Nucleus accumbens (tissue), 56 donors: ENCODE measurements at places on chromosomes 2 and 18.

- no peak for DNase-seq
These were observed 36.5 kb upstream of the STAT4 start for GRCh38 chr2:191187105-191187829.

GRCh38 chr2:106115250-106115649 is 78.9 kb downstream of the UXS1 start:
- DNase-seq: no peak

- no peak for DNase-seq
These were observed 5.1 kb downstream of the NFATC1 start for GRCh38 chr18:79400591-79401381.

DNA sequence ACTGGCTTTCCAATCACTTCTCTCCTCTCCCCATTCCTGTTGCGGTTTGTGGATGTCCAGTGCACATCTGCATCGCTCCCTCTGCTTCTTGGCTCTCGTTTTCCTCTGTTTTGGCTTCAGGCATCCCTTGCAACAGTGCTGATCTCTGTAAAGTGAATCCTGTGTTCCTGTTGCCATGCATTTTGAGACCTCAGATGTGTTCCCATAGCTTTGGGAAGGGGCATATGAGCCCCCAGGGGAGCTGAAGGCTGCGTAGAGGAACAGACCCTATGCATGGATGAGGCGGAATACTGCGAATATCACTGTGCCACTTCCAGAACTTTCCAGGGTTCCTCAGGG is 168.4 kb upstream of the HAAO start:
- no peak for DNase-seq

DNA sequence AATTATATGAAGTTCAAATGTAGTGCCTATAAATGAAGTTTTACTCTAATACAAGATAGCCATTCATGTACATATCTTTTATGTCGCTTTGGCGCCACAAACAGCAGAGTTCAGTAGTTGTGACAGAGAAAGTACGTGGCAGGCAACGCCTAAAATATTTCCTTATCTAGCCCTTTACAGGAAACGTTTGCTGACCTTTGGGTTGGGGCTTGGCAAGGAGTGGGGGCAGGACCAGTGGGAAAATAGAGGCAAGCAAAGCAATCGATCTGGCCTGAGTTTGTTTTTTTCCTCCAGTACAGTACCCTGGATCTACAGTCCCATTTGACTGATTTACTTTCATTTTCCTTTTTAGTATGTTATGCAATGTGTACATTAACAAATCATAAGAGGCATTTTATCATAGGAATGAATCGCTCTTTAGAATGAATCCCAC is 13.1 kb downstream of the CCDC68 start:
- DNase-seq: no peak

DNA sequence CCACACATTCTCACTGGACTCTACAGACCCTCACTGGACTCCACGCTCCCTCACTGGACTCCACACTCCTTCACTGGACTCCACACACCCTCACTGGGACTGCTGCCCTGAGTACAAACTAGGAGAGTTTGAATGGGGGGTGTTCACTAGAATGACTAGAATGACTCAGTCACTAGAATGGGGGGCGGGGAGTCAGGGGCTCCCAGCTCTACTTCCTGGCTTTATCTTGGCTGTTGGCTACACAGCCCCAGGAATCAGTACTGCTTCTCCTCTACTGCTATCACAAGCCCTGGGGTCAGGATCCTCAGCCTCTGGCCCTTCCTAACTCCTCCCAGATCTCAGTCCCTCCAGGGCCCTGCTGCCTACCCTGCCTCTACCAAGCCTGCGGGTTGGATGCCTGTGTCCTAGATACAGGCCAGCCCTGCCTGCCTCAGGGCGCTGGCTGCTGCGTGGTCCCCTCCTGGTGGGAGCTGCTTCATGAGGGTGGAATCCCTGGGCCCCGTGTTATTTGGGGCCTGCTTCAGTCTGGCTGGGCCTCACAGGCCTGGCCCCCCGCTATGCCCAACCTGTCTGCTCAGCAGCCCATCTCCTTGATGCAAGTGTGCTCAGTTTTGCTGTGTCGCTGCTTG is 7.8 kb downstream of the PTMA start:
- no peak for DNase-seq
